ENCODE measurements at places on chromosomes 4 and X.

- no peak for DNase-seq
These were observed 865.9 kb downstream of the FAT4 start for GRCh38 chr4:126180642-126181041.

DNA sequence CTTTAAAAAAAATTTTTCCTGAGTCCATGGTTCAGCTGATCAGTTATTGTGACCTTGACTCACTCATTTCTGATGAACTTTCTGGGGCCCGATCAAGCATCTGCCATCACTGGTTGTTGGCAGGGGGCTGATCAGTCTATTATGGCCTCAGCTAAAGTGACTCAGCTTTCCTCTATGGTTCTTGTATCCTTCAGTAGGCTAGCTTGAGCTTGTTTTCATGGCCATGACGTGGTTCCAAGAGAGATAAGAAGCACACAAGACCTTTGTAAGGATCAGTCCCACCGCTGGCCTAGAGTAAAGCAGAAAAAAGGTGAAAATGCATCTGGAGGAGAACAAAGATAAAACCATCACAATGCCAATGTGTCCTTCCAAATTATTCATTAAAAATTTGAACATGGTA is 29.8 kb upstream of the EPGN start:
- DNase-seq = peak; percentile 27

DNA sequence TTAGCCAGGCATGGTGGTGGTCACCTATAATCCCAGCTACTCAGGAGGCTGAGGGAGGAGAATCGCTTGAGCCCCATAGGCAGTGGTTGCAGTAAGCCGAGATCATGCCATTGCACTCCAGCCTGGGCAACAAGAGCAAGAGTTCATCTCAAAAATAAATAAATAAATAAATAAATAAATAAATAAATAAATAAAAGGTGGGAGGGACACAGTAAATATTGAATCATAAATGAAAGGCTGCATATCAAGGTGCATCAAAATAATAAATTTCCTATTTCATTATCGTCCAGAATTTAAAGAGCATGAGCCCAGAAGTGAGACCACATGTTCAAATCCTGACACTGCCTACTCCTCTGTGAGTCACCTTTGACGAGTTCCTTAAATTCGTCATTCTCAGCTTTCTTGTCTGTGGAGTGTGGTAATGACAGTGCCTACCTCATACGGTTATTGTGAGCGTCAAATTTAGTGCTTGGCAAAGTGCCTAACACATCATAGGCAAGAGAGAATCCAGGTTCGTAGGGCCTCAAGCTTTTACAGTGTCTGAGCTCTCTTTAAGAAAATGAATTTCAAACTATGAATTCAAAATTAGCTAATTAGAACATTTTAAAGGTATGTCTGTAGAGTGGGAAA is 49.9 kb downstream of the IL15 start:
- peak; percentile 68 for DNase-seq

GRCh38 chr4:3767570-3768288 is 1.5 kb downstream of the ADRA2C start:
- peak; percentile 15 for DNase-seq

DNA sequence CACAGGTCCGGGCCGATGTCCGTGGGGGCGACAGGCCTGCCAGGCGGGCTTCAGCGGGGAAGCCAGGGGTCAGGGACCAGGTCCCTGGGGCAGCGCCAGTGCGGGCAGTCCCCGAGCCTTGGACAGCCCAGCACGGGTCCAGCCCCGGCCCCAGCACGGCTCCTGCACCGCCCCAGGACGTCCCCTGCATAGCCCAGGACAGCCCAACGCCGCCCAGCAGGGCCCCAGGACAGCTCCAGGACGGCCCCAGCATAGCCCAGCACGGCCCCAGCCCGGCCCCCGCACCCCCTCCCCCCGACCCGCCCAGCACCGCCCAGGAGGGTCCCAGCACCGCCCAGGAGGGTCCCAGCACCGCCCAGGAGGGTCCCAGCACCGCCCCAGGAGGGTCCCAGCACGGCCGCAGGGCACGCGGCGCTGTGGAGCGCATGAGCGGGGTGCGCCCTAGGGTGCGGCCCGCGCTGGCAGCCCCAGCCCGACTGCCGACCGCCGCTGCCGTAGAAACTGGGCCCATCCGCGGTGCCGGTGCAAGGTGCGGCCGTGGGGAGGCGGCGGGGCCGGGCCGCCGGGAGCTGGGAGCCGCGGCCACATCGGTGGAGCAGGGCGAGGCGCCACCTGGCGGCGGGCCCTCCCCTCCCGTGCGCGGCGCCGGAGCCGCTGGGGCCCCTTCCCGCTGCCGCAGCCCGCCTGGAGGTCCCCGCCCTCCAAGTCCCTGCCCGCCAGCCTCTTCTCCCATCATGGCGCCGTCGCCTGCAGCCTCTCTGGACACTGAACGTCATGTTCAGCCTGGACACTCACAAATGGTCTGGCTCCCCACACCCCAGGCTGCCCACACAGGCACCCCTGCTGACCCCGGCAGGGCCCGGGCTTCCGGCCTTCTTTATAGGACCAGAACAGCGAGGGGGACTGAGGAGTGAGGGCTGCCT is 106.8 kb upstream of the NKX1-1 start:
- DNase-seq = no peak

GRCh38 chrX:4841216-4841745 is 1127.8 kb upstream of the PRKX start:
- peak; percentile 16 for DNase-seq

All from epithelial cell of esophagus (primary cell).